ENCODE measurements at places on chromosomes 7 and 10.

GRCh38 chr10:20955355-20955893, 58.3 kb upstream of the NEBL start:
- no peak for DNase-seq

GRCh38 chr10:110762849-110763211, 108.9 kb upstream of the PDCD4 start:
- DNase-seq = no peak

- DNase-seq = no peak
These were observed 79.9 kb upstream of the TMEM196 start for GRCh38 chr7:19853261-19853832.

DNA sequence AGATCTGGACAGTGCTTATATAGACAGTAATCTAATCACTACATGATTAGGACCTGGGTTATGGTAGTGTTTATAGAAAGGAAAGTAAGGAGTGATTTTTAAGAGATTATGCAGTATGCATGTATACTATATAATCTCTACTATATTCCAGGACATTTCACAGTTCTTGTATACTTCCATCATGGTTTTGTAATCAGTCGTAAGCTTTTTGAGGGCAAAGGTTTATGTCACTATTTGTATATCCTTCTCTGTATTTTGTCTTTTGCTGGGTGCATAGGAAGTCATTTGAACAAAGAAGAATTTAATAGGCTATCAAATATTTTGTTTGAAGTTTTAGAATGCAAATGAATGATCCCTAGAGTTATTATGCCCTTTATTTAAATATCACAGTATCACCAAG, 39.2 kb downstream of the RSBN1L start:
- DNase-seq = no peak

DNA sequence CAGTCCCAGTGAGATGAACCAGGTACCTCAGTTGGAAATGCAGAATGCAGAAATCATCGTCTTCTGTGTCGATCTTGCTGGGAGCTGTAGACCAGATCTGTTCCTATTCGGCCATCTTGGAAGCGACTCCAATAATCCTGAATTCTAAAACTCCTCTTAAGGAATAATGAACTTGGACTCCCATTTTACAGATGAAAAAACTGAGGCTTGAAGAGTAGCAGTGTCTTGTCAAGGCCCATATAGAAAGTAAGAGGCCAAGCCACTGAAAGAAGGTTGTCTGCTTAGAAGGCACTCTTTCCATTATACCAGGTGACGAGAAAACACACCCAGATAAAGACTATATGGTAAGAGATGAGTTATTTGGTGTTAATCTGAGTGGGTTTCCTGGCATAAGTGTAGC, 148.6 kb upstream of the LAMB4 start:
- no peak for DNase-seq

GRCh38 chr10:29119374-29119773, 169.5 kb upstream of the LYZL1 start:
- DNase-seq = no peak

DNA sequence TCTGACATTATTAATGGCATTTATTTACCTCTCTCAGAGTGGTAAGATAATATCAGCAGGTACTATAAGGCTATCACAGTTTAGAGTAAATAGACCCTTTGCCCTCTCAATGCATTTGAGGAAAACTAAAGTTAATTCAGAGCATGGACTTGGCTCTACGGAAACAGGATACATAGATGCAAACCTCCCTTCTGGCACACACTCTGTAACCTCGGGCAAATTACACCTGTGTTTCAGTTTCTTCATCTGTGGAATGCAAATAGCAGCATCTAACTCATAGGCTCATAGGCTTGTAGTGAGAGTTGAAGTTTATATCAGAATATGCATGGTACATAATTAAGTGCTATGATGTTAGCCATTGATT, 5.6 kb downstream of the RAPGEF5 start:
- DNase-seq = no peak

Measured in esophagus muscularis mucosa (tissue), 4 donors.